ENCODE measurements at places on chromosomes 5 and 9.

GRCh38 chr9:18756712-18757125, 276.3 kb downstream of the SAXO1 start:
- no peaks in the 10 kb centered on the region for H3K4me1 ChIP-seq
- no peaks in the 10 kb centered on the region for H3K36me3 ChIP-seq
- H3K27ac ChIP-seq: no peak overlapping the region
- H3K27me3 ChIP-seq: no peaks in the 10 kb centered on the region

- H3K4me1 ChIP-seq: peaks cover 10% of the 10 kb centered on the region
- no peak overlapping the region for H3K4me3 ChIP-seq
- H3K36me3 ChIP-seq: no peaks in the 10 kb centered on the region
Measured at GRCh38 chr5:78792345-78793055, 143.9 kb upstream of the LHFPL2 start.

DNA sequence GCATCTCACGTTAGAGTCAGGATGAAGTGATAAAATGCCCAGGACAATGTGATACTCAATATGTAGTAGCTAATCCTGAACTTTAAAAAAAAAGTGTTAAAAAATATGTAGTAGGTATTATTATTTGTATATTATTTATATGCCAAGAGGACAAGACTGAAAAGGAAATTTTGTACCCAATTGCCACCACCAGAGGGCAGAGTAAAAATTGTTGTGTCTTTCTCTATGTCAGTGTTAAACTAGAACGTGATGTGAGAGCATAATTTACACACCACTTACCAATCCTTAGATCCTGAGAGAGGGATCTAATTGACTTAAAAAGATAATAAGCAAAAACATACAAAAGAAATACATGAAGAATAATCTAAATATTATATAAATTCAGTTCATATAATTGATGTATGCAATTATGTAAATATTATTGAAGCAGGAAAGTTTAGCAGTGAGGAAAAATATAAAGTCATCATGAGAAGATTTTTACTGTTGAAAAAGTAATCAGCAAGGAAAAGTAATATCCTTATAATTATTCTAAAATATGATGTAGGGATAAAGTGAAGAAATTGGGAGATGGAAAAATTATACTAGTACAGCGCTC, 288.9 kb downstream of the RAB3C start:
- no peak overlapping the region for H3K4me3 ChIP-seq
- no peaks in the 10 kb centered on the region for H3K36me3 ChIP-seq
- no peaks in the 10 kb centered on the region for H3K4me1 ChIP-seq
- peaks cover under 1% of the 10 kb centered on the region for H3K27me3 ChIP-seq
- no peak overlapping the region for H3K27ac ChIP-seq

- no peaks in the 10 kb centered on the region for H3K36me3 ChIP-seq
- no peaks in the 10 kb centered on the region for H3K27me3 ChIP-seq
- peaks cover 10% of the 10 kb centered on the region for H3K4me1 ChIP-seq
- no peak overlapping the region for H3K27ac ChIP-seq
- DNase-seq: peak; percentile 68
Measured at GRCh38 chr5:115398719-115399118, 102.3 kb upstream of the CCDC112 start.

GRCh38 chr5:33046091-33046490, 335.0 kb downstream of the NPR3 start:
- no peak for DNase-seq
- peaks cover 48% of the 10 kb centered on the region for H3K4me1 ChIP-seq
- peaks cover 31% of the 10 kb centered on the region for H3K36me3 ChIP-seq
- H3K4me3 ChIP-seq: no peak overlapping the region

DNA sequence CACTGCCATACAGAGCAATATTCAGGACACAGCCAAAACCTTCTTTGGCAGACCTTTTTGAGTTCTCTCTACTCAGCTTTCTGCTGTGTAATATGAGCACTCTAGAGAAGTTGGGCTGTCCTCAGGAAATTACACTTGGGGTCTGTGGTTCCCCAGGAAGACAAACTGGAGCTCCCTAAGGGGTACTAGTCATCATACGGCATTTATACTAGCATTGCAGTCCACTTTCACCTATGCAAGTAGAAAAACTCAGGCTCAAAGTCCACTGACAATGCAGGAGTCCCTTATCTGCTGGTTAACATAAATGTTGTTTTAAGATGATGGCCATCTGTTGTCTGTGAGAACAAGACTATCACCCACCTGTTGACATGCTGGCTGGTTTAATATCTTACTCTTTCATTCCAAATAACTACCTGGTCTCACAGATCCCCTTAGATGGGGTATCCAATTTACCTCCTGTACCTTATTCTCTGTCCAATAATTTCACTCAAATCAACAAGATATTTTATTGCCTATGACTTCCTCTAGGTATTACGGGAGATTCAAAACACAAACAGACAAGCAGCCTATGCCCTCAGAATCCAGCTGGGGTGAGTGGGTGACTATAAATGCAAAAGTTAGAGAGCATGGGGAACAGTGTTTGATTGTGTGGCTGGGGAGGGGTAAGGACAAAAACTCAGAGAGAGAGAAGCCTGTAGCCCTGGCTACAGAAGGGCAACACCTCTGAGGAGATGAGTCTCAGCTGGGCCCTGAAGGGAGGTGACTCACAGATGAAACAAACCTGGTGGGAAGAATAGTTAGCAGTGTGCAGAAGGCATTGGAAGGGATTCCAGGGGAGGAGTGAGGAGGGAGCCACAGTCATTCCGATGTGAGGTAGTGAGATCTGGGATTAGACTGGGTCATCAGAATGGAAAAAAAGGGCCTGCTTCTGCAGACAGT, 10.2 kb downstream of the DOCK8 start:
- H3K27ac ChIP-seq: peak overlapping the region; percentile 22
- no peaks in the 10 kb centered on the region for H3K36me3 ChIP-seq
- H3K4me1 ChIP-seq: peaks cover 21% of the 10 kb centered on the region
- H3K27me3 ChIP-seq: no peaks in the 10 kb centered on the region
